ENCODE measurements at places on chromosomes 16 and 17. TPM values are rescaled to one million over a fixed set of nuclear protein-coding genes. Genes with fewer than 3 reads are reported as not detected.
A peak's percentile ranks its signal among the peaks of the same experiment; 100 is the strongest.

DNA sequence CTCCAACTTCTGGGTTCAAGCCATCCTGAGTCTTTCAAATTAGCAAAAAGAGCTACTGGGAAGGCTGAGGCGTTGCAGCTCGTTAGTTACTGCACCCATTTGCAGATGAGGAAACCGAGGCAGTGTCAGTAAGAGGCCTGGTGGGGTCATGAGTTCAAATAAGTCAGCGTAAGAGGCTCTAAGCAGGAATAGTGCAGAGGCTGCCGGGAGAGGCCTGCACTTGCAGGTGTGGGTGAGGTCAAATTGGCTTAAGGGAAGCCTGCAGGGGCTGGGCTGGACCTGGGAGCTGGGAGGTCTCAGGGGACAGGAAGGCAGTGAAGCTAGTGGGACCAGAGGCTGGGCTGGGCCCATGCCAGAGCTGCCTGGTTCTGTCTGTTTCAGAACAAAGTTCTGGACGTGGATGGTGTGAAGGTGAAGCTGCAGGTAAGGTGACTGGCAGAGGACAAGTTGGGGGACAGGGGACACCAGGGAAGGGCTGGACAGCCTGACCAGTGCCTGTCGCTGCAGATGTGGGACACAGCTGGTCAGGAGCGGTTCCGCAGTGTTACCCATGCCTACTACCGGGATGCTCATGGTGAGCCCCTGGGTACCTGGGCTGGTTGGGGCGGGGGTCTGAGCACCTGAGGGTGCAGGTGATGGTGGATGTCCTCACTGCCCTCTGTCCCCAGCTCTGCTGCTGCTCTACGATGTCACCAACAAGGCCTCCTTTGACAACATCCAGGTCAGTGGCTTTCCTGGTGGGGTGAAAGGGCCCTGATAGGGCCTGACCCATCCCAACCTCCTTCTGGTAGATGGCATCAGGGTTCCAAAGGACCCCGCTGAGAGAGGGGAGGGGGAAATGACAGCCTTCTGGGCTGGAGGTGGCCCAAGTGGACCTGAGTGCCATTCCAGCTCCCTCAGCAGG lies 3.0 kb downstream of the RAB26 start:
- no peak for DNase-seq

GRCh38 chr17:36629252-36629847 lies 28.0 kb downstream of the MRM1 start:
- DNase-seq: peak; percentile 78

DNA sequence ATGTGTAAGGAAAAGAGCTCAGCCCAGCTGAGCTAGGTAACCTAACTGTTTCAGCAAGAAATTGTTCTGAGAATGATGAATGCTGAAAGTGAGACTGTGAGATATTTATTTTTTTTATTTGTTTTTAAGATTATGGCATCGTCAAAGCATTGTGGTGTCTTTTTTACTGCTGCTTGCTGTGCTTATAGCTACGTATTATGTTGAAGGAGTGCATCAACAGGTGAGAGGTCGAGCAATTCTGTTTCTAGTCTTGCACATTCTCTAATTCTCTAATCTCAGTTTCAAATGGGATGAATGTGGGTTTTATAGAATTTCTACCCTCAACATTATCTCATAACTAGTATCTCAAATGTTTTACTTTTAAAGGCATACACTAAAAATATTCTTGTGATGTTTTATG lies 29.9 kb downstream of the VMP1 start:
- no peak for DNase-seq

Gene DPH1
- 31.3 TPM for total RNA-seq

Gene CCT6B
- total RNA-seq: 2.0 TPM

DNA sequence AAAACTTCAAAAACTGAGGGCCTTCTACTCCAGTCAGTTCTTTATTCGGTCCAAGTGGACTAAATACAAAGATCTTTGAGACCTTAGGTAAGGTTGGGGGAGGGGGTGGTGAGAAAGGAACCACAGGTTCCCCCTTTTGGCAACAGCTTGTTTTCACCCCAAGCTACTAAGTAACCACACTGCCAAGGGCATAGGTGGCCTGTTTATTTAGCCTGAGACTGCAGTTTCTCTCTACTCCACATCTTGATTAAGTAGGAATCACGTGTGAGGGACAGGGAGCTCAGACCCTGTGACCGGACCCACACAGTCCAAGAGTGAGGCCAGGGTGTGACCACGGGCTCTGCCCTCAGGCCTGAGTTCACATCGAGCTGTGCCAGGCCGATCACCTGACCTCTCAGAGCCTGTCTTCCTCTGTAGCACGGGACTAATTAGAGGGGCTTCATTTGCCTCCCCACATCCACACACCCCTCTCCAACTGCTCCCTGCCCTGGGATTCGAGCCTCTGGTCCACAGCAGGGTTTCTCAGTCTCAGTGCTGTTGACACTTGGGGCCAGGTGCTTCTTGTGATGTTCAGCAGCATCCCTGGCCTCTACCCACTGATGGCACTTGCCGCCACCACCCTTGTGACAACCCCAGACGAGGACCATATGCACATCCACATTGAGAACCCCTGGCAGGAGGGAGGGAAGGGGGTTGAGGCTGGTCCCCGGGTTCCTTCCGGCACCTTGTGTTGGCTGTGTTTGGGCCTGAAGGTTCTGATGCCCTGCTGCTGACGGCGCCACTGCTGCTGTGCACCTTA lies 17.8 kb downstream of the ST6GALNAC2 start:
- DNase-seq: no peak

- no peak for DNase-seq
Measured at GRCh38 chr16:73161977-73162376, 114.0 kb upstream of the ZFHX3 start.

DNA sequence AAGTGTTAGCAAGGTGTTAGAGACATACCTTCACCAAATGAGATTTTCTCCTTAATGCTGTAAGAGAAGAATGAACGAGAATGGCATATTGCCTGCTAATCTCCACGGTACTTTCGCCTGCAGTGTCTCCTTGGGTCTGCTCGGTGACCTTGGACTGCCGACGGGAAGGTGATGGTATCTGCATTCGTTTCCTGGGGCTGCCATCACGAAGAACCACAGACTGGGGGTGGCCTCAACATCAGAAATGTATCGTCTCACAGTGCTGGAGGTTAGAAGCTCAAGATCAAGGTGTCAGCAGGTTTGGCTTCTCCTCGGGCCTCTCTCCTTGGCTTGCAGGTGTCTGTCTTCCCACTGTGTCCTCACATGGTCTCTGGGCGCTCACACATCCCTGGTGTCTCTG lies 86.3 kb upstream of the TNRC6C start:
- DNase-seq: peak; percentile 37
